Activated CD4-positive, alpha-beta memory T cell treated with anti-CD3 and anti-CD28 coated beads for 36 hours (primary cell): ENCODE measurements at places on chromosomes 4 and X. TPM values are rescaled to one million over a fixed set of nuclear protein-coding genes. Genes with fewer than 3 reads are reported as not detected.

The UCHL1 gene
- total RNA-seq, result 1.1 TPM

The TKTL2 gene
- not detected for total RNA-seq

The ODAM gene
- not detected for total RNA-seq

The UGT2B15 gene
- total RNA-seq, result not detected

The ADH7 gene
- not detected for total RNA-seq

The PGRMC2 gene
- total RNA-seq, result 34.2 TPM

The CENPVL2 gene
- total RNA-seq, result not detected

The SPANXA2 gene
- total RNA-seq, result not detected

The ANXA10 gene
- not detected for total RNA-seq

The IQSEC2 gene
- 0.39 TPM for total RNA-seq

The KIT gene
- total RNA-seq, result 0.10 TPM

The RS1 gene
- total RNA-seq, result not detected

The DMRTC1B gene
- total RNA-seq, result not detected

The YY2 gene
- total RNA-seq, result 0.75 TPM

The CT45A5 gene
- not detected for total RNA-seq

The GDPD2 gene
- total RNA-seq, result not detected

The CENPE gene
- total RNA-seq, result 49.1 TPM

The MAGEA8 gene
- not detected for total RNA-seq

The GABRQ gene
- total RNA-seq, result not detected

The ART3 gene
- not detected for total RNA-seq

The CXCL6 gene
- not detected for total RNA-seq

The TRIM60 gene
- total RNA-seq, result not detected

The ATOH1 gene
- not detected for total RNA-seq

The LARP7 gene
- total RNA-seq, result 40.9 TPM

The MAGEB17 gene
- not detected for total RNA-seq

The GPR50 gene
- total RNA-seq, result not detected

The OPHN1 gene
- 0.21 TPM for total RNA-seq

The PNCK gene
- total RNA-seq, result 0.36 TPM

The SORCS2 gene
- 0.07 TPM for total RNA-seq

The OTC gene
- total RNA-seq, result not detected

The KDR gene
- total RNA-seq, result not detected

The TMEM175 gene
- total RNA-seq, result 15.8 TPM

The MAGEB1 gene
- not detected for total RNA-seq

The GAGE12H gene
- not detected for total RNA-seq

The FGF13 gene
- total RNA-seq, result not detected

The POLN gene
- total RNA-seq, result 2.7 TPM

The GIMD1 gene
- not detected for total RNA-seq

The MAMLD1 gene
- total RNA-seq, result 2.1 TPM

The NBDY gene
- 45.1 TPM for total RNA-seq

The SPANXD gene
- not detected for total RNA-seq

The LRP2BP gene
- 0.48 TPM for total RNA-seq
